ENCODE measurements at places on chromosomes 1 and 21.

- DNase-seq, result no peak
Observed at GRCh38 chr1:65845535-65846060, 52.9 kb downstream of the PDE4B start.

GRCh38 chr1:248596615-248597014 lies 885 bp downstream of the OR2T10 start:
- no peak for DNase-seq

- DNase-seq, result peak; percentile 81
Observed at GRCh38 chr1:228664399-228664914, 70.8 kb upstream of the RHOU start.

GRCh38 chr1:226800763-226801380 lies 61.8 kb upstream of the ITPKB start:
- DNase-seq, result no peak

- DNase-seq, result no peak
Observed at GRCh38 chr1:212650228-212650627, 41.7 kb downstream of the ATF3 start.

GRCh38 chr1:26409191-26409807 lies 1.3 kb upstream of the LIN28A start:
- DNase-seq, result peak; percentile 73

DNA sequence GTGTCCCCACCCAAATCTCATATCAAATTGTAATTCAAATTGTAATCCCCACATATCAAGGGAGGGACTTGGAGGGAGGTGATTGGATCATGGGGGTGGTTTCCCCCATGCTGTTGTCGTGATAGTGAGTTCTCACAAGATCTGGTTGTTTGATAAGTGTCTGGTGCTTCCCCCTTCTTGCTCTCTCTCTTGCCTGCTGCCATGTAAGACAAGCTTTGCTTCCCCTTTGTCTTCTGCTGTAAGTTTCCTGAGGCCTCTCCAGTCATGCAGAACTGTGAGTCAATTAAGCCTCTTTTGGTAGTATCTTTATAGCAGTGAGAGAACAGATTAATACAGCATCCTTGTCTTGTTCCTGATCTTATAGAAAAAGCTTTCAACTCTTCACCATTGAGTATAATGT lies 6.5 kb upstream of the LRRC39 start:
- no peak for DNase-seq

DNA sequence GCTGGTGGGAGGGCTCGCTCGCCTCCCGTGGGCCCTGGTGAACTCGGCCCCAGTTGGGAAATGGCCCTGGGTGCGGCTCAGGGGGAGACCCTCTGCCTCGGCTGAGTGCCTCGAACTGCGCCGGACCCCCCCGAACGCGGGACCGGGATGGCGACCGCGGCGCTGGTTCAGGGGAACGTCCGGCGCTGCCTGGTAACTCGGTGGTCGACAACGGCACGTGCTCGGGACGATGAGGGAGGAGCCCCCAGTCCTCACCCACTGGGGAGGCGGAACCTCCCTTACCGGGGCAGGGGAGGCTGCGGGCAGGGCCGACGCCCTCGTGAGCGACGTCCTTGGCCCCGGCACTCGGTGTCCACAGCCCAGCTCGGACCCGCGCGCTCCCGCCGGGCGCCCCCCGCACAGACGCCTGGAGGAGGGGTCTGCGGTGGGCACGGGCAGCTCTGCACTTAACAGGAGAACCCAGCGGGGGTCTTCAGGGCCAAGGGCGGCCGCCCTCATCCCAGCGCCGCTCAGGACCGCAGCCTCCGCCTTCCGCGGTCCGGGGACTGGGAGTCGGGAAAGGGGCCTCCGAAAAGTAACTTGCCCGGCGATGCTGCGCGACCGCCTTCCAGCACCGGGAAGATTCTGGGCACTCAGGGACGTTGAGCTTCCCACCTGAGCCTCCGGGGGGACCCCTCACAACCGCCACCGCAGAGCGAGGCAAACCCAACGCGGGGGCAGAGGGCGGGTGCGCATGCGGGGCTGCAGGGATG lies 1.7 kb downstream of the HES4 start:
- peak; percentile 30 for DNase-seq

DNA sequence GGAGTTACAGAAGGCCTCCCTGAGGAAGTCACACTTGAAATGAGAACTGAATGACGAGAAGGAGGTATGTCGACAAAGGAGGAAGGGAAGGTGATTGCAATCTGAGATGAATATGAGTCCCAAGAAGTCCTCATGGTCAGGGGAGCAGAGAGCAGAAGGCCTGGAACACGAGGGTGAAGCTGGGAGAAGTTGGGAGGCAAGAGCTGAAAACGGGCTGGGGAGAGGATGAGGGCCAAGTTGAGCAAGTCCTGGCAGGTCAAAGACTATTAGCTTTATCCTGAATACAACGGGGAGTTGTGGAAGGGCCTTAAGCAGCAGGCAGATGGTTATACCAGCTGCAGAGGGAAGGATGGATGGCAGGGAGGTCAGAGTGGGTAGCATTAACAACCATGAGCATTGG lies 89.5 kb downstream of the KCNJ15 start:
- DNase-seq, result no peak

DNA sequence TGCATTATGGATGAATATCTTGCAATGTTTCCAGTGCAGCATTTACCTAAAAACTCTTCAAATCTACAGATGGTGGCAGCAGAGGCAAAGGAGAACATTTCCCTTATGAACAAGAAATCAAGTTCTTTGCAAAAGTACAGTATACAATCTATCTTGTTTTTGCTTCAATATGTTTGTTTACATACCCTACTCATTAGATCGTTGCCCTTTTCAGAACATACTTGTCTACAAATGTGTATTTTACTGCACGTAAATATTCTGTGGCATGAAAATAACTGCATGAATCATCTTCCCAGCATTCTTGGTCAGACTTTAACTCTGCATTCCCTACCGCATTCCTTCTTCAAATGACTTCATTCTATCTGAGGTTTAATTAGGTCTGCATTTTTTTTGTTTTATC lies 212.7 kb downstream of the ZP4 start:
- DNase-seq, result no peak

DNA sequence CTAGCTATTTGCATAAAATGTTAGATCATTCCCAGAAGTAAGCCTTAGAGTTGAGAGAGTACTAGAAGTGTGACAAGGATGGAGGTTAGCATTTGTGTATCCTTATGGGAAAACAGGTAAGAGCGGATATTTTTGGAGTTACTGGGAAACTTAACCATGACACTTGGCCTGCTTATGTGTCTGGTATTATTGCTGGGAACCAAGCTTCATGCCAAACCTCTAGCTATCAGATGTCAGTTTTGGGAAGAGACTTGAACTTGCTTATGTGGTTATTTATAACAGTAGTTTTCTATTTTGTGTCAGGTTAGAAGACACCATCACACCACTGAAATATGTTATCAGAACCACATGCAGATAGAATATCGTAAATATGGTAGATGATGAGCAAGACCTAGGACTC lies 230.3 kb upstream of the SGIP1 start:
- DNase-seq, result no peak

DNA sequence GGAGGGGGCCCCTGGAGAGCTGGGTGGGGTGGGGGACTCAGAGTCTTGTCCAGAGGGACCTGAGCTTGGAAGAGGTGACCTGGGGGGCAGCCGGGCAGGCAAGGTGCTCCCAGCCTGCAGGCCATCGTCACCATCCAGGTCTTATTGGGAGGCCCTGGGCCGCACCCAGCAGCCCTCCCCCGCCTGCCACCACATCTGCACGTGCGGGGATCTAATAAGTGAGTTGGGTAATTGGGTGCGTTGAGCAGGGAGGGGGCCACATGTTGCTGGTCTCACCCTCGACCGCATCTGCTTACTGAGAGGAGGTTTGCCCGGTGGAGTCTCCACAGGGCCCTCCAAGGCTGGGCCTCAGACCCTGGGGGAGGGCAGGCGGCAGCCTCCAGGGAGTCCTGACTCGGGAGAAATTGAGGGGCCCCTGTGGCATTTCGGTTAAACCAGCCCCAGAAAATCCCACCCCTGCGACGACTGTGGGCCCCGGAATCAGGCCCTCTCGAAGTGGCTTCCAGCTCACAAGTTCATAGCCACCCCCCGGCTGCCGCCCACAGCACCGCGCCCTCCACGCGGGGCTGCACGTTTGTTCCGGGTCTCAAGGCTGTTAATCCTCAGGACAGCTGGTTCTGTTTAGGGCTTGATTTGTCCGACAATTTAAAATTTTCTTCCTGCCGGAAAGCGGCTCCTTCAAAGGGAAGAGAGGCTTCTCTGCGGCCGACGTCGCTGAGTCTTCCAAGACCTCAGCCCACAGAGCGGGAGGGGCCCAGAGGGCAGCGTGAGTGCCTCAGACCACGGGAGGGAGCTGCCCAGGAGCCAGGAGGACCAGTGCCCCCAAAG lies 14.7 kb upstream of the COL6A2 start:
- DNase-seq, result no peak

DNA sequence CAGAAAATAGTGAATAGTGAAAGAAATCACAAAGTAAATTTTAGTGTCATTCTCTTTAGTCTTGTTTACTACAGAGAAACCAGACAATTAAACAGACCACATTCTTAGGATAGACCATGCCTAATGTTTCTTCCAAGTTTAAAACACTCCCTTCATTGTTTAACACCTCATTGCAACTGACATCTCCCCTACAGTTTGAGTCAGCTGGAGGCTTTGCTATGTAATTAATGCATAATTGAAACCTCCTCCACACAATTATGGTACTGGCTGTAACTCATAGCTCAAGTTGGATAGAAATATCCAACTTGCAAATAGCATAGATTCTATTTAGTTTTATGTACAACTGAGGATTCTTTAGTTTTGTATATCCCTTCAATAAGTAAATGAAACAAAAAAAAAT lies 35.2 kb upstream of the B3GALT2 start:
- no peak for DNase-seq

DNA sequence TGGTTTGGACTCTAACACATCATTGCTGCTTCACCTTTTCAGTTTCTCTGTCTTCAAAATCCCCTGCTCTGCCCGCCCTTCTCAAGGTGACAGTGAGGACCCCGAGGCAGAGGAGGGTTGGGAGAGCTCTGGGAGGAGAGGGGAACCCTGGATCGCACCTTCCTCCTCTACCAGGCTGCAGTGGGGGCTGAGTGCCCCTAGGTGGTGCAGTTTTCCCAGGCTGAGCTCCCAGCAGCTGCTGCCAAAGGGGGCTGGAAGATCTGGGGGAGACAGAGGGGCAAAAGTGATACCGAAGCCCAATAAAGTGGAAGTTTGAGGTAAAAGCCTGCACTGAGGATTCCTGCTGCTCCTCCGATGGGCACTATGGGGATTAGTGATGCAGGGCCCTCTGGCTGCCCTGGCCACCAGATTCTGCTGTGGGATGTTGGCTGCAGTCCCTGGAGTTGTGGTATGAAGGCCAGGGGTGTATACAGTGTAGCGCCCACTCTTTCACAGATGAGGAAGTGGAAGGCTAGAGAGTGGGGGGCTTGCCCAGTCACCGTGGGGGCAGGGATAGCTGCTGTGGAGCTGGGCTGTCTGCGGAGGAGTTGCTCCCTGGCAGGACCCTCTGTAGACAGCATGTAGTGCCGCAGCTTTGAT lies 40.7 kb upstream of the SCMH1 start:
- DNase-seq, result peak; percentile 64

- no peak for DNase-seq
Observed at GRCh38 chr1:168285971-168286927, 5.6 kb downstream of the TBX19 start.

- no peak for DNase-seq
Observed at GRCh38 chr1:1168451-1169411, 4.9 kb upstream of the TTLL10 start.

DNA sequence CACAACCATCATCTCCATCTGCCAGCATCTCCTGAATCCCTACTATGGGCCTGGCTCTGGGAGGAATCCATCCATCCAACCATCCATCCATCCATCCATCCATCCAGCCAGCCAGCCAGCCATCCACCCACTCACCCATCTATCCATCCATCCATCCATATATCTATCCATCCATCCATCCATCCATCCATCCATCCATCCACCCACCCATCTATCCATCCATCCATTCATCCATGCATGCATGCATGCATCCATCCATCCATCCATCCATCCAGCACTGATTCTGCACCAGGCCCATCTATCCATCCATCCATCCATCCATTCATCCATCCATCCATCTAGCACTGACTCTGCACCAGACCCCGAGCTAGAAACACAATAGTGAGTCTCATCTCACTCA lies 141.3 kb upstream of the WNT4 start:
- DNase-seq, result no peak

- no peak for DNase-seq
Observed at GRCh38 chr1:107883562-107883961, 81.4 kb downstream of the VAV3 start.

DNA sequence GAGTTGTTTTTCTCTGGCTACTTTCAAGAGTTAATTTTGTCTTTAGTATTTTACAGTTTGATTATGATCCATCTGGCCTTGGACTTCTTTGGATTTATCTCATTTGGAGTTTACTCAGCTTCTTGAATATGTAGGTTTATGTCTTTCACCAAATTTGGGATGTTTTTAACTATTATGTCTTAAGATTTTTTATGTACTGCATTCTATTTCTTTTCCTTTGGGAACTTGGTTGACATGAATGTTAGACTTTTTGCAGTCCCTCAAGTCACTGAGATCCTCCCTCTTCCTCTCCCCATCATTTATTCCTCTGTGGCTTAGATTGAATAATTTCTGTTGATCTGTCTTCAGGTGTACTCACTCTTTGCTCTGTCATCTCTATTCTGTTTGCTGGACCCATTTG lies 112.0 kb downstream of the XPR1 start:
- DNase-seq, result no peak

DNA sequence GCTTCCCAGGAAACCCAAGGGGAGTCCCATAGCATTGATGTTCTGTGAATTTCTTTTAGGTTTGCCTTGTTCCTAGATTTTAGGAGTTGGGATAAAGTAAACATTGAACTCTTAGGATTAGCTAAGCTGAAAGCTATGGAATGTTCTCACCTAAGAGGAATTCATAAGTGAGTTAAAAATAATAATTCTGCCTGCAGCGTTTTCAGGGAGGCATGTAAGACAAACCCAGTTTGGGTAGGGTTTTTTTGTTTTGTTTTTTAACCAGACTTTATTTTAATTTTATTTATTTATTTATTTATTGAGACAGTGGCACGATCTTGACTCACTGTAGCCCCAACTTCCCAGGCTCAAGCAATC lies 28.9 kb upstream of the CD101 start:
- no peak for DNase-seq

DNA sequence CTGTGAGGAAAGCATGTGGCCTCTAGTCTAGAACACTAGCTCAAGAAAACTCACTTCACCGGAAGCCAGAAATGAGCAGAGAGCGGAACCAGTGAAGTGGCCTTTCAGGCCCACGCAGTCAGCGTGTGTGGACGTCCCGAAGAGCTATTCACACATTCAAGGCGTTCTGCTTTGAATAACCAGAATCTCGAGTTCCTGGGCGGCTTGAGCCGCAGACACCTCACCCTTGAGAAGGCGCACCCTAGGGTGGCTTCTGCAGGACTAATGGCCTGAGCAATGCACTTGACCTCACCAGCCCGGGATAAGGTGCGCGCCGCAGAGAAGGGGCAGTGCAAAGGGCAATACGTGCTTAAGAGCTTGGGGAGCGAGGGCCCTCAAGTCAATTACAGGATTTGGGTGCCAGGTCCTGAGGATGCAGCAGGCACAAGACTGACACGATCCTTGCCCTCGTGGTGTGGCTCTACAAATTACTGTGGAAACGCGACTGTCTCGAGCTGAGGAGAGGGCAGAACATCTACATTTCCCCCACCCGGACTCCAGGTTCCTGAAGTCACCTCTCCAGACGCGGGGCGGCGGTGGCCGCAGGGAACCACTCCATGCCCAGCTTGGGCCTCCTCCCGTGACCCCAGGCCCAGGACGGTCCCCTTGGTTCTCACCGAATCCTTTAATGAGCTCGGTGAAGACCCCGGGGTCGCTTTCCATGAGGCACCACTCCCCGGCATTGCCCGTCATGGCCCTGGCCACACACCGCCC lies 455 bp downstream of the UCHL5 start:
- peak; percentile 16 for DNase-seq

Measured in endothelial cell (in vitro differentiated cells).